ENCODE measurements at places on chromosomes 1 and 21. TPM values are rescaled to one million over a fixed set of nuclear protein-coding genes. Genes with fewer than 3 reads are reported as not detected.

The TCHH gene
- total RNA-seq: 0.19 TPM

The LRP8 gene
- total RNA-seq: 45.7 TPM

The HORMAD1 gene
- total RNA-seq: 6.7 TPM

The PAX7 gene
- total RNA-seq: 0.36 TPM

The PDZK1 gene
- 0.86 TPM for total RNA-seq

The KLHDC7A gene
- total RNA-seq: 1.5 TPM

The GPA33 gene
- total RNA-seq: not detected

The DAB1 gene
- total RNA-seq: not detected

The PADI4 gene
- not detected for total RNA-seq

The SLC16A4 gene
- total RNA-seq: 26.5 TPM

The GJA4 gene
- total RNA-seq: not detected

The OVAAL gene
- total RNA-seq: not detected

The AADACL4 gene
- total RNA-seq: not detected

The B3GALT6 gene
- 18.5 TPM for total RNA-seq

The KLF17 gene
- total RNA-seq: 0.43 TPM

The SLC45A1 gene
- total RNA-seq: 2.5 TPM

The TNFAIP8L2 gene
- not detected for total RNA-seq

The HSD3B2 gene
- total RNA-seq: not detected

The LCE3D gene
- 0.59 TPM for total RNA-seq

The KCNJ10 gene
- total RNA-seq: not detected

The ATF3 gene
- total RNA-seq: 40.7 TPM

The OR10J4 gene
- not detected for total RNA-seq

The GPR37L1 gene
- 0.13 TPM for total RNA-seq

The F3 gene
- total RNA-seq: 3.3 TPM

The PRAMEF1 gene
- total RNA-seq: not detected

The FRRS1 gene
- 1.8 TPM for total RNA-seq

The CLCA4 gene
- not detected for total RNA-seq

The LRRN2 gene
- total RNA-seq: 13.7 TPM

The CITED4 gene
- total RNA-seq: 62.6 TPM

The TRIM67 gene
- total RNA-seq: 0.21 TPM

The GUCA2B gene
- total RNA-seq: 0.19 TPM

The MCOLN3 gene
- 3.6 TPM for total RNA-seq

The SELENBP1 gene
- total RNA-seq: 5.6 TPM

The ADGRL2 gene
- 12.2 TPM for total RNA-seq

The PLA2G2F gene
- not detected for total RNA-seq

The FALEC gene
- 0.39 TPM for total RNA-seq

The SLC9C2 gene
- total RNA-seq: not detected

The CCDC185 gene
- total RNA-seq: 0.13 TPM
